H9 (cell line): ENCODE measurements at places on chromosomes 3 and 15.
A peak's percentile ranks its signal among the peaks of the same experiment; 100 is the strongest.

GRCh38 chr3:195297446-195297845, 26.5 kb upstream of the XXYLT1 start:
- no peak for DNase-seq

GRCh38 chr3:189947948-189948723, 172.6 kb downstream of the P3H2 start:
- no peak for DNase-seq

- no peak for DNase-seq
Observed at GRCh38 chr15:69861331-69862171, 236.2 kb downstream of the TLE3 start.

DNA sequence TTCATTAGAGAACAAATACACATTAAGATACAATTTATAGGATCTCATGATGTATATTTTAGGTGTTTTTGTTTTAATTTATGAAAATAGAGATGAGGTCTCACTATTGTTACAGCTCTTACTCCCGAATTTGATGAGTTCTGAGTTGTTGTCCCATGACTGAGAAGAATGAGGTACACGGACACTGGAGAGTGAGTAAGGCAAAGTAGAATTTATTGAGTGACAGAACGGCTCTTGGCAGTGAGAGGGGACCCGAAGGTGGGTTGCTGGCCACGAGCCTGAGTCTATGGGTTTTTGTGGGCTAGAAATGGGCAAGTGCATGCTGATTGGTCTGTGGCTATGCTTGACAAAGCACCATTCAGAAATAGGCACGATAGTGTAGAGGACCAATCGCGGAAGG, 3.1 kb upstream of the RNF168 start:
- no peak for DNase-seq

- peak; percentile 73 for DNase-seq
Observed at GRCh38 chr3:120341658-120342346, 7.4 kb downstream of the LRRC58 start.

GRCh38 chr3:73491287-73491662, 133.5 kb downstream of the PDZRN3 start:
- DNase-seq = no peak

GRCh38 chr3:34319881-34320280, 521.5 kb downstream of the PDCD6IP start:
- no peak for DNase-seq

GRCh38 chr3:167397826-167398225, 17.7 kb upstream of the ZBBX start:
- no peak for DNase-seq

- DNase-seq = no peak
Observed at GRCh38 chr3:141240687-141241615, 9.3 kb downstream of the PXYLP1 start.

DNA sequence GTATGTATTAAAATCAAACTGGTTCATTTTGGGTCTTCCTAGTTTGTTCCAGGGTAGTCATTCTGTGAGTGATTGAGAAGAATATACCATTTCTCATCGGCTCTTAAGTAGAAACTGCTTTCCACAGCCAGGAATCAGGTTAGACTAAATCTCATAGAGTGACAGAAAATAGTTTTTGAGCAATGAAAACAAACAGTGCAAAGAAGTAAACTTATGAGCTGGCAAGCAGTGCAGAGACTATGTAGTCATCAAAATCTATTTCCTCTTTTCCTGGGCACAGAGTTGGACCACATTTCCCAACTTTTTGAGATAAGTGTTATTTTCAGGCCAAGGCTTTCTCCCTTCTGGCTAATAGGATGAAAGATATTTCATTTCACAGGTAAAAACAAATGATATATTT, 66.5 kb downstream of the UBE3A start:
- DNase-seq = no peak

- no peak for DNase-seq
Observed at GRCh38 chr3:73203101-73203500, 141.6 kb downstream of the EBLN2 start.

GRCh38 chr3:32857921-32858320, 40.1 kb downstream of the TRIM71 start:
- DNase-seq = no peak

DNA sequence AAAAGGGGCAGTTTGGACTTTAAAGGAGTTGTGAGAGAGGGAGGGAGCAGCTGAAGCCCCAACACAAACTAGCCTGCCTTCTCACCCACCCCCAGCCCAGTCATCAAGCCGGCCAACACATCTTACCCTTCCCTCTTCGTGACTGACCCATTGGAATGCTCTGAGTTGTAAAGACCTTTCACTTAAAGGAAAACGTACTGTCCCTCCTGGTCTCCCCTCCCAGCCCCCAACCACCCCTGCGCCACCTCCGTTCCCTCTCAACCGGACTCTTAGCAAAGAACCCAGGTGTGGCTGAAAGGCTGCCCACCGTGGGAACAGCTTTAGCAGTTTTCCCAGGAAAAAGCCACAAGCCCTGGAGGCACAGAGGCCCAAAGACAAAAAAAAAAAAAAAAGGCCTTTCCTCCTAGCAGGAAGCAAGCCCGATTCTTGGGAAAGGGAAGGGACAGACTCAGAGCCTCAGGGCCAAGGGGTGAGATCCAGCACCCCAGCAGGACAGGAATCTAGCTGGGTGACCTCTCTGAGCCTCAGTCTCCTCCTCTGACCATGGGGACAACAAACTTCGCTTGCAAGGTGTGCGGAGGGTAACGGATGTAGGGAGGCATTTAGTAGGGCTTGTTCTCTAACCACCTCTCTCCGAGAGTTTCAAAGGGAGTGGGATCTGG, 2.4 kb downstream of the CYP11A1 start:
- peak; percentile 41 for DNase-seq

DNA sequence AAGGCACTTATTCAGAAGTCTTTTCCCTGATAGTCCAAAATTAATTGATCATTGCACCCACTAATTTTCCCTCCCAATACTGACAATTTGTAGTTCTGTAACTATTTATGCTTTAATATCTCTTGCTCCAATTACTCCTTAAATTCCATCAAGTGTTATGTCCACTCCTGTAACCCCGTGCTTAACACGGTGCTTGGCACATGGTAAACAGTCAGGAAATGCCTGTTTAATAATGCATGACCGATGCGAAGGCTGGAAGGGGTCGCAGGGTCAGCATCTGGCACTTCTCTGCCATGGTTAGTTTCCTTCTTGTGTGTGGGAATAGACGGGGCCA, 553 bp upstream of the SEC22A start:
- DNase-seq = no peak

- no peak for DNase-seq
Observed at GRCh38 chr15:60217161-60217560, 180.6 kb downstream of the ANXA2 start.

- DNase-seq = no peak
Observed at GRCh38 chr15:39792844-39793335, 10.2 kb upstream of the FSIP1 start.

- DNase-seq = no peak
Observed at GRCh38 chr3:9420850-9421549, 23.6 kb downstream of the SETD5 start.

GRCh38 chr3:58204720-58205119, 6.1 kb downstream of the DNASE1L3 start:
- no peak for DNase-seq
